ENCODE measurements at places on chromosomes 3 and 15.

DNA sequence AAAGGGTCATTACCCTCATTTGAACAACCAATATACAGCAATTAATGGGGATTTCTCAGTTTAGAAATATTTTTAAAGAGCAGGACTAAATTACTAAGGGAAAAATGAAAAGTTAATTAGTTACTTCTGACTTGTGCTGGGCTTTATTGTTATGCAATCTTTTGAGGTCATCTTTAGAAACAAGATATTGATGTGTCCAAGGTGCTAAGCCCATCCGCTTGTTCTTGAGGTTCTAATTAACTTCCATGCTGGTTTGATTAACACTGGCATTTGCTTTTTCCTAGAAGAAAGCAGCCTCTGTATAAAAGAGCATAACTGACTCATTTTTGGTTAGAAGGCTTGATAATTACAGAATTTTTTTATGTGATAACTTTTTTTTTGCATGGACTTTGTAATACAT lies 256.5 kb upstream of the AGTR1 start:
- DNase-seq: no peak

GRCh38 chr3:102510663-102511062 lies 75.8 kb downstream of the ZPLD1 start:
- no peak for DNase-seq

DNA sequence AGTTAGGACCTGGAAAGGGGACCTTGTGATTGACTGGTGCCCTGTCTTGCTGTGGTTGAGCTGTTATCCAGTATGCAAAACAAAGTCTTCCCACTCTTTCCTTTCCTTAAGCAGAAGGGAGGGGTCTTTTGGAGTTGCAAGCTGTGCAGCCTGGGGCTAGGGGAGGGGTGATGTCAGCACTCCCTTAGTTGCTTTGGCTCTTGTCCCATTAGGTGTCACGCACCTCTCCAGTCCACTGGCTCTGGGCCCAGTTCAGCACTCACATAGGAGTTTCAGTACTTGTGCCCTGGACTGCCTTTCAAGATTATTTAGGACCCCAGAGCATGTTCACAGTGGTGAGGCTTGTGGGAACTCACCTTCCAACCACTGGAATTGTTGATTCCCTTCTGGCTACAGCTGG lies 238.5 kb downstream of the DOCK3 start:
- DNase-seq: no peak

- peak; percentile 89 for DNase-seq
These were observed at the start of gene SRPRB for GRCh38 chr3:133805702-133806475. SRPRB (plus strand) TSS chr3:133805815; CDS start chr3:133805849, 34 bp downstream.

- no peak for DNase-seq
These were observed 23.3 kb downstream of the SEMA7A start for GRCh38 chr15:74410502-74410901.

DNA sequence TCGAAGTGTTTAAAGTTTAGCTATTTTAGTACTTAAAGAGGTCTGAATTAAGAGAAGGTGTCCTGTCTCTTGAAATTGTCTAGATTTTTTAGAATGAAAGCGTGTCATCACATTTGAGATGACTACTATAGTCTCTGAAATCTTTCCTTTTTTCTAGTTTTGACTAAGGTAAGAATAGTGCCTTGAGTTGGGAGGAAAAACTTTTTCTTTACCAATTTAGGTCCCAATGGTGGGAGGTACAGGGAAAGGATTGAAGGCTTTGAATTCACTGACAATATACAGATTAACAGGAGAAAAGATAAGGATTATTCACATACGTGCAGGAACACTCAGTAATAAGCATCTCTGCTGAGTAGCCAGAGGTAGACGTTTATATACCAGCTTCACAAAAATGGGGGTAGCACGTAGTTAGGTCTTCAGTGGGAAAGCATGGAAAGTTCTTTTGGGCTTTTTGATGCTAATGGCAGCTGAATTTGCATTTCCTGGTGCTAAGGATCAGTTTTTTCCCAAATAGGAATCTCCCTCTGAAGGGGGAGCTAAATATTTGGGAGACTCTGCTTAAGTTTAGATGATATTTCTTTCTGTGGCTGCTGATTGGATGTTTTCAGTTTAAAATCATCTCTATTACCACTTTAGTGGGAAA lies 88.1 kb downstream of the VPS8 start:
- DNase-seq: no peak

GRCh38 chr3:79019924-79020173 lies 747.9 kb downstream of the ROBO1 start:
- no peak for DNase-seq

GRCh38 chr15:88693191-88693590 lies 54.4 kb downstream of the ISG20 start:
- DNase-seq: no peak

GRCh38 chr15:89814112-89814742 lies 425 bp downstream of the ANPEP start:
- DNase-seq: no peak

- no peak for DNase-seq
These were observed 2.7 kb downstream of the HERC1 start for GRCh38 chr15:63831041-63831440.
